ENCODE measurements at places on chromosomes 13 and 19.

DNA sequence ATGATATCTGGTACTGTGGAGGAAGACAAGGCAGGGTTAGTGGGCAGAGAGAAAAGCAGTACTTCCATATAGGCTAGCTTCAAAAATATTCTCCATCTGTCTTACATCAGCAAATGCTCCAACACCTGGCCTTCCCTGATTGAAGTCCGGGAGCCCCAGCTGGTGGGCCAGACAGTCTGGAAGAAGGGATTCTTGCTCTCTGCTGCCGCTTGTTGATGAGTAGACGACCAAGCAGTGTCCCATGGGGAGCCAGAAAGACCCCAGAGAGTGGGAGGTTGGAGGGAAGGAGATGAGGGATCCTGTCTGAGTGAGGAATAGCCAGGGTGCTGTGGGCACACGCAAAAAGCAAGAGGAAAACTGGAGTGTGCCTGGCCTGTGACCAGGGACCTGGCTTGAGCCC is 95.1 kb downstream of the ATP8A2 start:
- DNase-seq: no peak

DNA sequence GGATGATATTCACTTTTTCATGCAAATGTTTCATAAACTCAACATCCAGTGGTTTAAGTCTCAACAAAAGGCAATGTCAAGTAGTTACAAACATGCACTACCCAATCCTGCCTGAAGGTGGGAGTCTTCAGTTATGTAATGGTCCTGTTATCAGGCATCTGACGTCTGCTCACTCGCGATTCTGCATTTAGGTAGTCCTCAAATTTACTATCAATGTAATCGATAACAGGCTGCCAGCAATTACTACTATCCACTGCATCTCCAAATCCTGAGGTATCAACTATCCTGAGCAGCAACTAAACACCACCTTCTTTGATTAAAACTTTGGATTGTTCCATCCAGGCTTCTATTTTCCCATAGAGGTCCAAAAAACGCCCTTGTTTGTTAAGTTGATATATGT is 51.2 kb downstream of the NLRP12 start:
- DNase-seq: no peak

DNA sequence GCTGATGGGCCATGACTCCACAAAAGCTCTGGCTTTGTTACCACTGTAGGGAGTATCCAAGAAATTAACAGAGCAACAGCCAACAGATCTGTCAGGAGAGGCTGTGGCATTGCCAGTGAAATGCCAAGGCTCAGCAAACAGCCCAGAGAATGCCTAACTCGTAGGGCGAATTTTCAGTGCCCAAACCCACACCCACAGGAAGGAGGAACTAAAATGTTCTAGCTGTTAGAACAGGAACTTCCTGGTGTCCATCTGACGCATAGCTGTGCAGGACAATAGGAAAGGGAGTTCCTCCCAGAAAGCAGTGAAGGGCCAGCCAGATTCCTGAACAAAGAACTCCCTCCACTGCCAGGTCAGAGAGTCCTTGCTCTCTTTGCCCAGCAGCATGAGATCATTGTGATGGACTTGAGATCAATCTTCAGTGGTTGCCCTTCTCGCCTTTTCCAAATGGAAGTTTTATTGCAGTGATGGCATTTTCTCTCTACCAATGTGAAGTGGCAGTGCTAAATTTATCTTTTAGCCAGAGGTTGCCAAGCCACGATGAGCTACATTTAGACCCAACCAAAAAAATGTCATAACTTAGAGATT is 224.2 kb upstream of the STARD13 start:
- no peak for DNase-seq

DNA sequence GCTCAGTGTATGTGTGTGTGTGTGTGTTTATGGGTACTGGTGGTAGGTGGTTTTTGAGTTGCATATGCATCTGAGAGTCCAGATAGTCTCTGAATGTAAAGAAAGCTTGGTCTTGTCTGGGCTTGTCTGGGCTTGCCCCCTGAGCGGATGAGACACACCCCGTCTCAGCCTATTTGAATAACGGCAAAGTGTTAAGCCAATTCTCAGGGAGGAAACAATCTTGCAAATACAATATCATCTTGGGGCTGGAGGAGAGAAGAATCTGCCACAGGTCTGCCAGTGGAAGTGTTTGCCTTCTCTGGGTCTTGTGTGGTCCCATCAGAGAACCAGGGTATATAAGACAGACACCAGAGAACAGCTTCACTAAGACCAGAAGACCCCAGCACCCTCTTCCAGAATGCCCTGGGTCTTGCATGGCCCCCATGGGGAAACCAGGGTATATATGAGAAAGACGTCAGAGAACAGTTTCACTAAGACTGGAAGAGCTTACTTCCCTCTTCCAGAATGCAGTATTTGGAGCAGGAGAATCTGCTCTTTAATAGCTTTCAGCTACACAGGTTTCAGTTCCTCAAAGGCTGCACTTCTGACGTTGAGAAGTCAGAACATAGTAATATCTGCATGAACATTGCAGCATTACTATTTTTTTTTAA is 13.3 kb downstream of the CD70 start:
- no peak for DNase-seq

DNA sequence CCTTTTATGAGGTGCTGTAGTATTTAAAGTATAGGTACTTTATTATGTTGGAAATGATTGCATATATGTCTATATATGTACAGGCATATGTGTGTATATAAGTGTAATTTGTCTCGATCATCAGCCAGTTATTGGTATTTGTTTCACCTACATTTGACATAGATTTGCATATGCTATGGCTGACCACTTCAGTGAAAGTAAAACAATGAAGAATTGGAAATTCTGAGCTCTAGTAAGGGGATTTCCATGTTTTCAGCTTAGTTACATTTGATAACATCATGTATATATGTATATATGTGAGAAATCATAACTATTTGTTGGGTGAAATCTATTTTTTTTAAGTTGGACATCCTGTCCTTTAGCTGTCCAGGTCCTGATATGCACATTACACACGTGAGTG is 1303.9 kb downstream of the EFNB2 start:
- DNase-seq: no peak

DNA sequence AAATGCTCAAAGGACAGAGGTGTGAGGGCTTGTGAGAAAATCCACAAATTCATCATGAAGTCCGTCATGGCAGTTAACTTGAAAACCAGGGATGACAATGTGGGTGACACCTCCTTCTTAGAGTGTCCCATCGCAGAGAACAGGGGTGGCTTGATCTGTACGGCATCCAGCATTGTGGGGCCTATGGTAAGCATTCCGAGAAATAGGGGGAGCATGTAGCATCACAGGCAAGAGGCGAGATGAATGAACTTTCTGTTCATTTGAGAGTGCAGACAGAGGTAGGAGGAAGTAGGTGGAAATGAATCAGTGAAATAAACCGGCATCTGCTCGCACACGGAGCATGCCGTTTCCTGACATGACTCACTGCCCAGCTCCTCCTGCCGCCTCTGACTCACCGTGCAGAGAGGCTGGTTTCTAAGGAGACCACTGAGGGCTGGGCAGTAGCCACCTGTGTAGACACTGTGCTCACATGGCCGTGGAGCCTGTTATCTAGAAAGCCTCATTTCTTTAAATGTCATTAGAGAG is 339.0 kb downstream of the RFC3 start:
- DNase-seq: no peak

DNA sequence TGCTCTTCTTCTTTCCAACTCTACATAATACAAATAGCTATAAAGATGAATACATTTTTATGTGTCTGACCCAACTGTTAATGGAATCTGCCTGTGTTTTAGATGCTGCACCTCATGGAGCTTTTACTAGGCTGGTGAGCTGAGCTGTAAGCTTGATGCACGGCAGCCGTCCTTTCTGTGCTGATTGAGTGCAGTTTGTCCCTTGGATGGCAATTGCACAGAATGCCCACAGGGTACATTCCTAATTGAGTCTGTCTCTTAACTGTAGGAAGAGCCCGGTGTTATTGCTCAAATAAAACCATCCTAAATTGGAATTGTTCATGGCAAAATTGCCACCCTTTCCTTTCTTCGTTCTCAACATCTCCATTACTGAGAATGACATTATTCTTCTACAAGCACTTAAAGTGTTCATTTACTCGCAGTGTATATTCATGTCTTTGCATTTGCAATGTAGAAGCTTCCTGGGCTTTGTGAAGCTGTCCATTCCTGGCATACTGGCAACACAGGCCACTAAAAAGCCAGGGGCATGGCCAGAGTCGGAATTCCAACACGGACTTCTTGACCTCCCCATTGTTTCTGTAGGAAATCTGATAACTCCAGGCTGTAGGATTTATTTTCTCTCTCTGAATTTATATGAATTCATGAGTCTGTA is 85.8 kb downstream of the SLC10A2 start:
- no peak for DNase-seq

GRCh38 chr19:38013913-38014580 is 107.0 kb downstream of the SIPA1L3 start:
- DNase-seq: no peak

GRCh38 chr13:36549755-36550154 is 117.5 kb downstream of the CCNA1 start:
- no peak for DNase-seq

GRCh38 chr13:114071991-114072390 is 60.4 kb downstream of the RASA3 start:
- DNase-seq: no peak

- no peak for DNase-seq
These were observed 108.9 kb downstream of the DNAJC15 start for GRCh38 chr13:43132257-43132656.

GRCh38 chr13:29801737-29802305 is 48.6 kb downstream of the UBL3 start:
- no peak for DNase-seq

- no peak for DNase-seq
These were observed 364.0 kb downstream of the LMO7 start for GRCh38 chr13:76000131-76000530.

DNA sequence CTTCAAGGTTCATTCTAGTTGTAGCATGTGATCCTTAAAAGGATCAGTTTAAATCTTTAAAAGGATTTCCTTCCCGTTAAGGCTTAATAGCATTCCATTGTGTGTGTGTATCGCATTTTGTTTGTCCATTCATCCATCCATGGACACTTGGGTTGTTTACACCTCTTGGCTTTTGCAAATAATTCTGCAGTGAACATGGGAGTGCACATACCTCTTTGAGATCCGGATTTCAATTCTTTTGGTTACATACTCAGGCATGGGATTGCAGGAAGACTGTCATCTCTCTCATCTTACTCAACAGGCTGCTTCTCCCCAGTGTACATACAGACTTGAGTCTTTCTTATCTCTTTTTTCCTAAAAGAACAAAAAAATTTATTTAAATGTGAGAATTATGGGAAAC is 1.2 kb downstream of the RNF113B start:
- no peak for DNase-seq

- DNase-seq: no peak
These were observed 1.3 kb downstream of the ZFP14 start for GRCh38 chr19:36377541-36378178.

DNA sequence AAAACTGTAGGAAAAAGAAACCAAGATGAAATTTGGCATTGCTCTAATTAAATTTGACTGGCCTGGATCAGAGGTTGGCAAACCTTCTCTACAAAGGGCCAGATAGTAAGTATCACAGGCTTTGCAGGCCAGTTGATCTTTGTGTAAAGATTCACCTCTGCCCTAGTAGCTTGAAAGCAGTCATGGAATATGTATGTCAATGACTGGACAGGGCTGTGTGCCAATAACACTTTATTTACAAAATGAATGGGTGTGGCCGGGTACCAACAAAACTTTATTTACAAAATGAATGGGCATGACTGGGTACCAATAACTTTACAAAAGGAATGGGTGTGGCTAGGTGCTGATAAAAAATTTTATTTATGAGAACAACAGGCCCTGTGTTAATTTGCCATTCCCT is 20.0 kb downstream of the SIN3B start:
- DNase-seq: no peak

- no peak for DNase-seq
These were observed 4.0 kb upstream of the PCDH8 start for GRCh38 chr13:52852444-52852843.

GRCh38 chr13:72931311-72931710 is 127.5 kb upstream of the KLF5 start:
- no peak for DNase-seq

DNA sequence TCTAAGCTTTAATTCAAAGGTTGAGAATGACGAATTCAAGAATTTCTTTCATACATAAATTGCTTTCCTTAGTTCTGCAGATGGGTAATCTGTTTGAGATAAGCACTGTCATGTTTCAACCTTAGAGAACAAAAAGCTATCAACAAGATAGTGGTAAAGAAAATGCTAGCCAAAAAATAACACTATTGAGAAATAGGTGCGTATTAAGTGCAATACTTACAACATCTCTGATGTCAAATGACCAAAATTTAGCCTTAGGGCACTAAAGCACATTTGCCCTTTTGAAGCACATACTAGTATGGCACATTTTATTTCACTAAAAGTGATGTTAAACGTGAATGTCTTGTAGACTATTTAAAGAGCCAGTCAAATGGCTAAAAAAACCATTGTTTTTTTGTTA is 4.9 kb downstream of the KBTBD6 start:
- DNase-seq: no peak

DNA sequence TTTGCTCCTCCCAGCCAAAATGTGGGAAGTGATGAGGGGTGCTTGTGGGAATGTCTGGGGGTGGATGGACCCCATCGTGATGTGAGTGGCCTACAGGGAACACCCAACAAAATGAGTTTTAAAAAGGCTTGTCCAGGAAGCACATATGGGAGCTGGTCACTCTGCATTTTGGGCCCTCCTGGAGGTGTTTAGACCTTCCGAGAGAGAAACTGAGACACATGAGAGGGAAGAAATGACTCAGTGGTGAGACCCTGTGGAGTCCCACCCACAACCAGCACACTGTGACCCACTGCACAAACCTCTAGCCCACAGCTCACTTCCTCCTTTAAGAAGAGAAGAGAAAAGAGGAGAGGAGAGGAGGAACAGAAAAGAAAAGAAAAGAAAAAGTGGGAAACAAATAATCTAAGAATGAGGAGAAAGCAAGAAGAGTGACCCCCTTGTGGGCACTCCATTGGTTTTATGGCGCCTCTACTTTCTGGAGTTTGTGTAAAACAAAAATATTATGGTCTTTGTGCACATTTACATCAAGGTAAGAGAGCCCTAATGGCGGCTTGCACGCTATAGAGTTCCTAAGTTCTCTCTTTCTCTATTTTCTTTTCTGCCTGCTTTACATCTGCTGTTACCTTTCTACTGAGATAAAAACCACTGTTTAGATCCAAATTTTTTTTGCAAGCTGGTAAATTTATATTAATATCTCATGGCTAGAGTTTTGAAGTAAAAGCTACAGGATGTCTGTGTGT is 13.3 kb upstream of the LILRB1 start:
- DNase-seq: no peak

- no peak for DNase-seq
These were observed 238.6 kb downstream of the POU4F1 start for GRCh38 chr13:78364711-78365110.

- DNase-seq: no peak
These were observed 172.1 kb downstream of the NUFIP1 start for GRCh38 chr13:44817131-44817671.

GRCh38 chr19:45368737-45369340 is 1.5 kb downstream of the ERCC2 start:
- DNase-seq: no peak

Data from activated naive CD8-positive, alpha-beta T cell treated with anti-CD3 and anti-CD28 coated beads, Interleukin-2, amount 50 U/mL, for 16 hours (primary cell).